ENCODE measurements at places on chromosomes 1 and 21.

DNA sequence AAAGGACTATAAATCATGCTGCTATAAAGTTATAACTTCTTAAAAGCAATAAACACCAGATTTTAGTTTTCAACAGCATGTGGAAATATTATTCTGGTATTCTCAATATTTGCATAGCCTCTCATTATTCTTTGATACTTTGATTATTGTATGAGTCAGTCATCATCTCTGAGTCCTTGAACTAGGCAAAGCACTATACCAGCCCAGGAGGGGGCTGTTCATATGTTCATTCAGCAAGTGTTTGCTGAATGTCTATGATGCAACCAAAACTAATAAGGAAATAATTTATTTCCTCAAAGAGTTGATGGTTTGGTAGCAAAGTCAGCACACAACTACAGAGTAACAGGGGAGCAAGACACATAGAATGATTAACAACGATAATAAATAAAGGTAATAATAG is 175.6 kb upstream of the C1orf105 start:
- no peak for DNase-seq

DNA sequence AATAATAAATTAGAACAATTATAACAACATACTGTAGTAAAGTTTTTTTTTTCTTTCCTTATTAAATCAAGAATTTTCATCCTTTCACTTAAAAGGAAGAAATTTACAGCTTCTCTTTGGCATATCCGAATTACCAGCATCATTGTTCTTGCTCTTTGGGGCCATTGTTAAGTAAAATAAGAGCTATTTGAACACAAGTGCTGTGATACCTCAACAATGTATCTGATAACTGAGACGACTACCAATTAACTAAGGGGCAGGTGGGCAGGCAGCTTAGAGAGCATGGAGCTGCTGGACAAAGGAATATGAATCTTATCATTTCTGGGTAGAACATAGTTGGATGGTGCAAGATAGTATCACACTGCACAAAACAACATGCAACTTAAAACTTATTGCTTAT is 719.9 kb upstream of the TMPRSS15 start:
- no peak for DNase-seq

DNA sequence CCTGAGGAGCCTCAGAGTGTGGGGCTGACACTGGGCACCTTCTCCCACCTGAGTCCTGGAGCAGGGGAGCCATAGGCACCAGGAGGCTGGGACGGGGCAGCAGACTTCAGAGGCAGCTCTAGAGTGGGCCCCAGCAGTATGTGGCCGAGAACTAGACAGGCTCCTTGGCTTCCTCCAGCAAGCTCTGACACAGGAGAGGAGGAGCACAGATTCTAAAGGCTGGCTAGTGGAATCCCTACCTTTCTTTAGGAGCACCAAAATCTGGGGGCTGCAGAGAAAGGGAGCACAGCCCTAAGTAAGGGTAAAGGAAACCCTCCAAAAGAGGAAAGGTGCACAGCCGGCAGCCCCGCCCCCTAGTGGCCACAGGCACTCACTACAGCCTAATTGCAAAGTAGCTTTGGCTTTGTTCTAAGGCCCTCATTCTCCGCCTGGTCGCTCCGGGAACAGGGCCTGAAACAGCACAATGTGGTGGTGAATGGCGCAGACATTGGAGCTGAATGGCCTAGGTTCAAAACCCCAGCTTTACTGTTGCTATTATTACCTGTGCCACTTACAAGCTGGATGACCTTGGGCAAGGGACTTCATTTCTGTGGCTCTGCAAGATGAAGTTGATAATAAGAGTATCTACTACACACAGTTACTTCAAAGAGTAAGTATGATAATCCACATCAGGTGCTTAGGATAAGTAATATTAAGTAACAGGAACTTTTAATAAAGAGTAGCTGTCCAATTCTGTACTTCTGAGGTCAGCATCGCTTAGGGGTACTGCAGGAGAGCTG is 8.8 kb upstream of the GUCA2A start:
- DNase-seq: peak; percentile 68

DNA sequence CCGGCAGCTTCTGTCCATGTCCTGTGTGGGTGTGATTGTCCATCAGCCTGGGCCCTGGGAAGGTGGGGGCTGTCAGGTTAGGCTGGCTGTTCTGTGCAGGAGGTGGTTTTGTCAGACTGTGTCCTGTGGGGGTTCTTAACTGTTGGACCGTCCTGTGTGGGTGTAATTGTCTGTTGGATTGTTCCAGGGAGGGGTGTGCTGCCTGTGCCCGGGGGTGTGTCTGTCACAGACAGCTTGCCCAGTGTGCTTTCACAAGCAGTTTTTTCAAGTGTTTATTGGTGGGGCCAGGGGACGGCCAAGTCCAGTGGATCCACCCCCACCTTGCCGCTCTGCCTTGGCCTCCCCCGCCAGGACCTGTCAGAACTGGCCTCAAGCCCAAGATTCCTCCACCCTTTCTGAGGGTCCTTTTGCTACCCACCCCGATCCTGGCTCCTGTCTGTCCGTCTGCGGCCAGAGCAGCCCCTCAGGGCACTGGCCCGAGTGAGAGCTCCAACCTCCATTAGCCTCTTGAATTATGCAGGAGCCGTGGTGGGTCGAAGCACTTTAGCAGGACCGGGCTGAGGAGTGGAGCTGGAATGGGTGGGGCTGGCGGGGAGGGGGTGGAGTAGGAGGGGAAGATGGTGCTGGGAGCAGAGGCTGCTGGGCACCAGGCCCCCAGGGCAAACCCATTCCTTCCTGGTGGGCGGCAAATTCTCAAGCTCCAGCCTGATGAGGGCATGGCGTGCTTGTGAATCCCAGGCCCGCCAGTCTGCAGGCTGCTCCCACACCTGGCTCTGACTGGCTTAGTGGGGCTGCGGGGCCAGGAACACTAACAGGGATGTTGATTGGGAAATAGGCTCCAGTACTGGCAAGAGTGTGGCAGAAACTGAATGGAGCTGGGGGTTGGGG is 47.2 kb downstream of the PTPRF start:
- DNase-seq: no peak

DNA sequence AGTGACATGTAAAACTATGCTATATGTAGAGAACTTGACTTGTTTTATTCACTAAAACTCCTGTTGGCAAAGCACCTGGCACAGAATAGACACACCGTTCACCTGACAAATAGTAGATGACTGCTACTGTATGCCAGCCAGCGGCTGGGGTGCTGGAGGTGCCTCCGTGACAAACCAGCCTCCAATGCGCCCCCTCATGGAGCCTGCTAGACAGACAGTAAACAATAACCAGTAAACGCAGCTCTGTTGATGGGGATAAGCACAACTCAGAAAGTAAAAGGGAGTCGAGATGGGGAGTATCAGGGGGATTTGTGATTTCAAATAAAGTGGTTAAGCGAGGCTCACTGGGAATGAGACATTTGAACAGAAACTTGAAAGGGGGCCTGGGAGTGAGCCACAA is 107.2 kb downstream of the PRDM2 start:
- peak; percentile 14 for DNase-seq

DNA sequence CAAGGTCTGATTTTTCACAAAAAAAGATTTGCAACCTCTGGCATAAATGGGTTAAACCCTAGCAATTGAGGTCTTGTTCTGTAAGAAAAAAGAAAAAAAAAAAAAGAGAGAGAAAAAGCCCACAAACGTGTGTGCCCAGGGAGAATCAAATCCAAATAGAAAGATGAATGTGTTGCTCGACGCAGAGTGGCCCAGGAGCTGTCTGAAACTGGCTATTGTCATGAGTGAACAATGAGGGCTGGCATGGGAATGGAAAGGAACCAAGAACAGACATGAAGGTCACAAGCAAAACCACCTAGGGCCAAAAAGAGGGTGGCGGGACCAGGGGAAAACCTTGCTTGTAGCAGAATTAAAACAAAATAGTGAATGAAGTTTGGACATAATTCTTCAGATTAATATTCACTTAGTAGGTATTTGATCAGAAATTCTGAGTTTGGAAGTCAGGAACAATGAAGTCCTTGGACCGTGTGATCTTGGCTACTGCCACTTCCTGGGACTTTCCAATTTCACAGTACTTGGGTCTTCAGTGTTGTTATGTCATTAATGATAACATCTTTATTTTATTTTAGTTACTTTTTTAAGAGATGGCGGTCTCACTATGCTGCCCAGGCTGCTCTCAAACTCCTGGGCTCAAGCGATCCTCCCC is 3.1 kb downstream of the ENO1 start:
- DNase-seq: no peak

DNA sequence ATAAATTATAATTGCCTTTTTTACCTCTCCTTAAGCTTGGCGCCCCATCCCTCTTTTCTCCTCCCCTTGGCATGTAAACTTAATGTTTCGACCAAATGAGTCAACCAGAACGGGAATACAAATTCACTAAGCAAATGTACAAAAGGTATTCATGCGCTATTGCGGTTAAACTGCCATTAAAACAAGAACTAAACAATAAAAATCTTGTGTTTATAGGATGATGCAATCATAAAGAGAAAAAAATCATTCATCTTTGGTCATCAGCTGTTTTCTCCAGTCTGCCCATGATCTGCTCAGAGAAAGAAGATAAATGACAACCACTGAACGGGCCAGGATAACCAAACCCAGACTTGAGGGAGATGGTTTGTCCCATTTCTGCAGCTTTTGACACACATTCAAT is 534.2 kb upstream of the PLXNA2 start:
- DNase-seq: no peak

DNA sequence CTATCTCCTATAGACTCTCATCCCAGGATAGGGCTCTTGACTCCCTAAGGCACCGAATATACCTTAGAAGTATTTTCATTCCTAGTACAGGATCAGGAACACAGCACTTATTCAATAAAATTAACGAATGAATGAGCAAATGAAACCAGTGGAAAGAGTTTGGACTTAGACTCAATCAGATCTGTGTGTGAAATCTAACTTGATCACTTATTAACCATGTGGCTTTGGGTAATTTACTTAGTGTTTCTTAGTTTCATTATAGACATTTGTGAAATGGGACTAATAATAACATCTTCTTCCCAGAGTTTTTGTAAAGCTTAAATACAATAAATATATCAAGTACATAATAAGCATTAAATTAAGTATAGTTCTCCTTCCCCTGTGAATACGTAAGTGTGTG is 230.1 kb downstream of the ADGRL2 start:
- no peak for DNase-seq

DNA sequence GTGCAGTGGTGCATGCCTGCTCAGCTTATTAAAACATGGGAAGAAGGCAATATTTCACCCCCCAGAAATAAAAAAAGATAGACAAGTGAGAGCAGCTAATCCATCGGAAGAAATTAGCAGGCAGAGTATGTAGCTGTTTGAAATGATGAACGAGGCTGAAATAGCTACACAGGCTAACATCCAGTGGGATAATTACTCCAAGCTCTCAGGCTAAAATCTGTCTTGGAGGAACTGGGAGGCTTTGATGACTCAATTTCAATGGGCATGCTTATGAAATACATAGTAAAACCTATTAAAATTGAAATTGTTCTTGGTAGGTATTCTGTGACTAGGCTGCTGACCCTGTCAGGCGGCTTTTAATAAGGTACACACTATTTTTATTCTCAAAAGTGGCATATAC is 84.1 kb upstream of the RRP15 start:
- no peak for DNase-seq

DNA sequence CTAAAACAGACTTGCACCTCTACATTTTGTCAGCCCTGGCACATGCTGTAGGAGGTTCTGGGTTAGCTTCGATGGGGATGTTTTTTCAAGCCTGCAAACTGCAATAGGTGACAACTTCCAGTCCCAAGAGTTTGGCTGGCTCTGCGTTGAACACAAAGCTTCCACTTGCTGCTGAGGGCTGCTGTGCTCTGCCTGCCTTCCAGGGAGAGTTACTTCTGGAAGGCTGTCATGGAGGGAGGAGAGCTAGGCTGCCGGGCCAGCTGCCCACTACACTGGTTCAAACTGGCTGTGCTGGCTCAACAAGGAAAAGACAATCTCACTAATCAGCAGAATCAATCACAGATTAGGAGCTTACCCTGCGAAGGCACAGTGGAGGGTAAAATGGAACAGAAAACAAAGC is 46.7 kb upstream of the PPP2R5A start:
- no peak for DNase-seq

DNA sequence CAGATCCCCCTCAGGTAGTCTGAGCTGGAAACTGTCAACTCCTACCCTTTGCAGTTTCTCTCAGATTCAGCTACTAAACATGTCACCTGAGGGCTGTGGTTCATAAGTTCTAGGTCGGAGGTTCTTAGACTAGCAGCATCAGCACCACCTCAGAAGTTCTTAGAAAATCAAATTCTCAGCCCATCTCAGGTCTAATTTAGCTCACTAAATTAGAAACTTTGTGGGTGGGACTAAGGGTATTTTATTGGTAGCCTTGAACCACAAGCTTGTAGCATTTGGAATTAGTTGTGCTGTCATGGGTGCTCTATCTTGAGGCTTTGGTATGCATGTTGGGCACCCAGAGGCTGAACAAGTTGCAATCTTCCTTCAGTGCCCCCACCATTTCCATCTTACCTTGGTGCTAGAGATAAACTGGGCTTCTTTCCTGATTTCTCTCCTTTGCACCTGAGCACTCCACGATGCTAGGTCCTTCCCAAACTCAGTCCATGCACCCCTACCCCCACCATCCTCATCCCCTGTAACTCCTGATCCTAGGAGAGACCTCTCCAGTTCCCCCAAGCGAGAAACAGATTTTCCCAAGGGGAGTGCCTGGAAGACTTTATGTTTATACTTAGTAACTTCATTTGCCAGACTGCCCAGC is 54.2 kb downstream of the S1PR1 start:
- DNase-seq: no peak
